ENCODE measurements at places on chromosomes 13 and 19.

DNA sequence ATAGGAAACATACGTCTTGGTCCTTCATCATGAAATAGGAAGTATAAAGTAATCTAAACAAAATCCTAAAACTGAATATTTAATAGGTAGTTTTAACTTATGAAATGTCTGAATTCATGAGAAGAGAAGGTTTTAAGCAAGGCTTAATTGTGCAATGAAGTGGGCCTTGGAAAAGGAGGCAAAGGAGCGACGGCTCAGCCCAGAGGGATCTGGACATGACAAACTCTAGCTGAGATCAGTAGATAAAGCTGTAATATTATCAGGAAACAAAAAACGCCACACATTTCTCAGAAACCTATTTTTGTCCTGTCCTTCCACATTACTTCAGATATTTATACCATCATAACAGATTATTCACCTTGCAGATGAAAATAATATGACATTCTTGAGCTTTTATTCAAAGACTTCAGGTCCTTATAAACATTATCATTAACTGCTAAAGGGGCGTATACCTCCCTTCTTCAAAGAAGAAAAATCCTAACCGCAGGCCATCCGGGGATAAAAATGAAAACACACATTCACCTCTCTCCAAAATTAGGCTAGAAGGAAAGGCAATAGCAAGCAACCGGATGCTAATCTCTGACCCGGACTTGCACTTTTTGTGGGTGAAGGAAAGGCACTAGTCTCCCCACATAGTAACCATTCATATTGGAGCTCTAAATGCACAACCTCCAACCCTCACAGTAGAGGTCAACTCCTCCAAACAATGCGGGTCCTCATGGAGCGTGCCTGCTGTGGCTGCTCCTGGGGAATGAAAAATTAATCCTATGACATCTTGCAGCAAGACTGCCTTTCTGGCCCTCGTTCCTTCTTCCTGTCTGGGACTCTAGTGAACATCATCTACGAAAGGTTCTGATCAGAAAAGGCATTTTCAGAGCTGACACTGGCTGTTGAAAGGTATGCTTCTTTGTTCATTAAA is 108.8 kb downstream of the TBC1D4 start:
- DNase-seq = no peak

DNA sequence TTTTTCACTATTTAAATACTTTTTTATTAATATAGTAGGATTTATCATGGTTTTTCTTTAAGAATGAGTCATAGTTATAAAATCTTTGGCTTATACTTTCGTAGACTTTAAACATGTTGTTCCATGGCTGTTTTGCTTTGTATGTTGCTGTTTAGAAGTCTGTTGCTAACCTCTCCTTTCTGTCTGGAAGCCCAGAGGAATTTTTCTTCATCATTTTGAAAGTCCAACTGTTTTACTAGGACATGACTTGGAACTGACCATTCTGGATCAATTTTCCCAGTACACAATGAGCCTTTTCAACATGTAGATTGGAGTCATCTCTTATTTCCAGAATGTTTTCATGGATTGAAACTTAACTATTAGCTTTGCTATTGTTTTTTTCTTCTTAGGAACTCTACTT is 7.9 kb downstream of the CAB39L start:
- DNase-seq = no peak

DNA sequence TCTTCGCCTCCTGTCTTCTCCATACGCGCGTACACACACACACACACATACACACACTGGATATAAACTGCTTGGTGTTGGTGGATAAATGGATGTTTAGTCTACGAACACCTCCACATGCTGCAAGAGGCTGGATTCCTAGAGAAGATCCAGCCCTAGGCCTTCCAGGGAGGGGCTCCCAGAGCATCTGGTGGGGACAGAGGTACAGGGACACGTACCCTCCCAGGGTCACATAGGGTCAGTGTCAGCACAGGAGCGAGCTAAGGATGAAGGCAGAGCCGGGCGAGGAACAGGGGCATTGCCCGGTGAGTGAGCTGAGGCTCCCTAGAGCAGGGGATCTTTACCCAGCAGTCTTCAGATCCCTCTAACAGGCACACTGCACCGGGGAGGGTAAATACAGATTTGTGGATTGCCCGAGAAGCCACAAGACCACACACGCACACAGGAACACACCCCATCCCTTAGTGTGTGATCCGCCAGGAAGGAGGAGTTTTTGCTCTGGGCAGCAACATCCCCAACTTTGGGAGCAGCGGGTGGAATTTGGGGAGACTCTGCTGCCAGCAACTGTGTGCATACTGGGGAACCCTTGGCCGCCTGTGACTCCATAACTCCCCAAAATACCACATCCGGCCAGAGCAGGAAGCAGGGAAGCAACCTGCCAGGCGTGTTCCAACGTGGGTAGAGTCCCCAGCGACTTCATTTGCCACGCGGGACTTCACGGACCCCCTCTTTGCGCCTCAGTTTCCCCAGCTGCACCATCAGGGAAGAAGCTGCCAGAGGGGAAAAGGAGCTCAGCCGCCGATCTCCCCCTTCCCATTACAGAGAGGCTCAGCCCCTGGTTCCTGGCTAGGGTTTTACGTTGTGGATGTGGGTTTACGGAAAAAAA is 5.8 kb upstream of the TLE2 start:
- peak; percentile 80 for DNase-seq

- DNase-seq = no peak
Measured at GRCh38 chr19:46995492-46995891, 24.1 kb upstream of the NPAS1 start.

All from suprapubic skin (tissue), 4 donors.